Stimulated activated CD4-positive, alpha-beta T cell treated with anti-CD3 and anti-CD28 coated beads, Interleukin-4, amount 100 ng/mL, for 24 hours (primary cell): ENCODE measurements at places on chromosomes 11 and 22.

GRCh38 chr11:16925561-16926065, 88.6 kb downstream of the PLEKHA7 start:
- DNase-seq: no peak

- DNase-seq: no peak
Measured at GRCh38 chr11:76524461-76524860, 79.6 kb downstream of the EMSY start.

DNA sequence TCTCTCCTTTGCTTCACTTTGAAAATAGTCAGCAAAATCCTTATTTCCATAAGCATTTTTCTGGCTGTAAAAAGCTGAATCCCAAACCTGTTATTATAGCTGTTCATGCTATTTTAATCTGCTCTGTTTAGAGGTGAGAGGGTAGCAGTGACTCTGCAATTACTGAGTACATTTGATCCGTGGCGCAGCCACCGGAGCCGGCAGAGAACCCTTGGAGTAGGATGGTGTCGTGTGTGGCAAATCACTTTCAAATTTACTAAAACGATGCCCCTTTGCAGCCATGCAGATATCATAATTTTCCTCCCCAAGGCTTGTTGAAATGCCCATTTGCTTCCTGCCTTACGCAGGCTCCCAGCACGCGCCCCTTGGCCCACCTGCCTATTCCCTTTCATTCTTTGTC, 69.6 kb downstream of the ZBTB16 start:
- no peak for DNase-seq

- no peak for DNase-seq
Measured at GRCh38 chr22:45518580-45518991, 15.9 kb downstream of the FBLN1 start.
